ENCODE measurements at places on chromosomes 2 and 18. TPM values are rescaled to one million over a fixed set of nuclear protein-coding genes. Genes with fewer than 3 reads are reported as not detected.
A peak's percentile ranks its signal among the peaks of the same experiment; 100 is the strongest.

DNA sequence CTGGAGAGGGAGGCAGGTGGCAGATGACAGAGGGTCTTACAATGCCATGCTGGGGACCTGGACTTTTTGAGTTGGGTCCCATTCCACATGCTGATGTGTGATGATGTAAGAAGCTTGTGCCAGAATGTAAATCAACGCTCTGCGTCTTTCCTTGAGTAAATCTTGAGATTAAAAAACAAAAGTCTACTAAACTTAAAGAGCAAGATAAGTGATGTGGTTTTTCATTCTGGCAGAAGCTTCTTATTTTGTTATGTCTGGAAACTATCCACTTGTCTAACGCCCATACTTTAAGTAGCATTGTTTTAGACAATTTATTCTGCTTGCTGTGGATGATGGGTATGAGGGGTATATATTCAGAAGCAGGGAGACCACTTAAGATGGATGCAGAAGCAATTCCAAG lies 94.5 kb downstream of the KCNS3 start:
- H3K4me3 ChIP-seq: no peak overlapping the region
- H3K36me3 ChIP-seq: no peaks in the 10 kb centered on the region
- no peaks in the 10 kb centered on the region for H3K4me1 ChIP-seq
- H3K27ac ChIP-seq: no peak overlapping the region

- no peak overlapping the region for H3K27ac ChIP-seq
- no peak for DNase-seq
- H3K4me1 ChIP-seq: no peaks in the 10 kb centered on the region
- no peaks in the 10 kb centered on the region for H3K36me3 ChIP-seq
- H3K4me3 ChIP-seq: no peak overlapping the region
Measured at GRCh38 chr2:187900021-187900420, 345.8 kb upstream of the TFPI start.

GRCh38 chr18:44246001-44246400 lies 434.7 kb upstream of the SETBP1 start:
- no peak overlapping the region for H3K4me3 ChIP-seq
- H3K27me3 ChIP-seq: no peaks in the 10 kb centered on the region
- H3K36me3 ChIP-seq: no peaks in the 10 kb centered on the region
- H3K27ac ChIP-seq: no peak overlapping the region

- DNase-seq: no peak
- peaks cover 22% of the 10 kb centered on the region for H3K36me3 ChIP-seq
- H3K4me3 ChIP-seq: peak overlapping the region; percentile 80
- peaks cover 60% of the 10 kb centered on the region for H3K4me1 ChIP-seq
Measured at GRCh38 chr2:233355916-233356315, 1.6 kb downstream of the DGKD start.

DNA sequence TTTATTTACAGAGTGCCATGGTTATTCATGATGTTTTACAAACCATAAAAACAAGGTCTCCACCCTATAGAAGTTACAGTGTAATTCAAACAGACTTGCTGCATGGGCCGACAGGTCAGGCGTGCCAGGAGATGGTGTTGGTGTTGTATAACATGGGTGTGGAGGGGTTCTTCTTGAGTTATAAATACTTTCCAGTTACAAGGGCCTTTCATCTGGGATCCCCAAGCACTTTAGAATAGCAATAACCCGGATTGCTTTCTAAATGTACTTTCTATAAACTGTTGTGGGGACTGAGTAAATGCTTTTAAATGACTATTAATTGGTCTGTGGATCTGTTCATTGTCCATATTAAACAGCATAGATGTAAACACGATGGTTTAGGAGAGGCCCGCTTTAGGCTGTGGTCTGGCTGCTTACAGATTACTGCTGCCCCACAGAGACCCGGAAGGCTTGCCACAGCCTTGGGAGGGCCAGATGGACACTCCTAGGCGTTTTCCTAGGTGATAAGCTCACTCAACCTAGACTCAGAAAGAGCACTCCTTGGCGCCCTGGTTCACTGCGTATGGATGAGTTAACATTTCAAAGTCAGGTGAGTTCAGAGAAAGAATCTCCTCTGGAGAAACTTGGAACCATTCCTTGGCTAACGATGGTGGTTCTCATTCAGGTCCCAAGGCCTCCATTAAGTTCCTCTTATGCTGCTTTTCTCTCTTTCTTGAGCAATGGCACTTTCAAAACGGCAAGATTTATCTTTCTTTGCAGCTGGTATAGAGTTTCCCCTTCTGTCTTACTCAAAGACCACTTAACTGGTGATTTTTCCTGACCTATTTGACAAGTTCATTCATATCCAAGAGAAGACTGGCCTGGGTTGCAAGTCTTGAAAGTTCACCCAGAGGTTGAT lies 3.6 kb upstream of the KIAA2012 start:
- no peaks in the 10 kb centered on the region for H3K4me1 ChIP-seq

GRCh38 chr2:109031476-109032228 lies 42.6 kb upstream of the EDAR start:
- H3K27me3 ChIP-seq: no peaks in the 10 kb centered on the region
- H3K36me3 ChIP-seq: peaks cover 4% of the 10 kb centered on the region
- peak overlapping the region; percentile 91 for H3K27ac ChIP-seq
- H3K4me1 ChIP-seq: peaks cover 65% of the 10 kb centered on the region
- DNase-seq: peak; percentile 85
- peak overlapping the region; percentile 81 for H3K4me3 ChIP-seq

- H3K27me3 ChIP-seq: no peaks in the 10 kb centered on the region
- H3K4me3 ChIP-seq: no peak overlapping the region
- H3K27ac ChIP-seq: no peak overlapping the region
- H3K36me3 ChIP-seq: no peaks in the 10 kb centered on the region
Measured at GRCh38 chr2:85907671-85908157, 18.9 kb upstream of the ST3GAL5 start.

DNA sequence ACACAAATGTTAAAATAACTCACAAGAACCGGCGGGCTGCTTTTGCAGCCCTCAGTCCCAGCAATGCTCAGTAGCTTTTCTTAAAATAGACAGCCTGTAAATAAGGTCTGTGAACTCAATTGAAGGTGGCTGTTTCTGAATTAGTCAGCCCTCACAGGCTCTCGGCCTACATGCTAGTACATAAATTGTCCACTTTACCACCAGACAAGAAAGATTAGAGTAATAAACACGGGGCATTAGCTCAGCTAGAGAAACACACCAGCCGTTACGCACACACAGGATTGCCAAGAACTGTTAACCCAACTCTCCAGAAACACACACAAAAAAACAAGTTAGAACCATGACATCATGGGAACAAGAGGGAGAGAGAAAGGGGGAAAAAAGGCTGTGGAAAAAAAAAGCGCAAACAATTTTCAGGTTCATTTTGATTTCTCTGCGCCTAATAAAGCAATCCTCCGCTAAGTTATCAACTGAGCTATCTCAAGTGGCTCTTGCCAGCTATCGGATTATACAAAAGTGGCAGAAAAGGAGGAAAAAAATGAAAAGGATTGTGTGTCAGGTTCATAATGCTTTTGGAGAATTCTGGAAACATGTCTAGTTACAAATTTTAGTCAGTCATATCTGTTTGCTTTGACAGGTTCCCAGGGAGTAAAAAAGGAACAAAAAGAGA lies 89.1 kb downstream of the ZEB2 start:
- H3K27me3 ChIP-seq: peaks cover 5% of the 10 kb centered on the region
- no peak overlapping the region for H3K4me3 ChIP-seq
- DNase-seq: no peak
- H3K27ac ChIP-seq: no peak overlapping the region

- H3K36me3 ChIP-seq: no peaks in the 10 kb centered on the region
- peaks cover 7% of the 10 kb centered on the region for H3K27me3 ChIP-seq
- no peak overlapping the region for H3K27ac ChIP-seq
Measured at GRCh38 chr2:103292573-103292972, 530.7 kb downstream of the TMEM182 start.

DNA sequence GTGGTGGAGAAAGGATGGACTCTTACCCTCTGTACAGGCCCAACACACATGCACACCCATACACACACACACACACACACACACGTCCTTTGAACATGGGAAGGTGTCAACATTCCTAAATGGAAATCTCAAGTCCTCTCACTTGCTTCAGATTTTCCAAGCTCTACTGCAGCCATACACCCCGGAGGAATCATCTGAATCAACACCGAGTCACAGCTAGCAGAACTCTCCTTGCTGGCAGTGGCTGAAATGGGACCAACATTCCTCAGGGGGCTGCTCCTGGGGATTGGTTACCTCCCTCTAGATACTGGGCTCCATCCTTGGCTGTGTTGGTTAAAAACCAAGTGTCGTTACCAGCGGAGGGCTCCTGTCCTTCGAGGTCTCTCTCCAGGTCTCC lies 112.7 kb downstream of the BCL11A start:
- no peak overlapping the region for H3K4me3 ChIP-seq
- H3K36me3 ChIP-seq: no peaks in the 10 kb centered on the region
- H3K27me3 ChIP-seq: peaks cover 2% of the 10 kb centered on the region

Gene KLHL30
- not detected for total RNA-seq

Gene DSG2
- 0.49 TPM for total RNA-seq

Gene DARS1
- total RNA-seq: 161 TPM

Gene SLC5A7
- not detected for total RNA-seq

Gene CCDC150
- total RNA-seq: 10.1 TPM

Gene PROM2
- 0.89 TPM for total RNA-seq

Gene NEB
- total RNA-seq: 0.14 TPM

Gene SETBP1
- 0.74 TPM for total RNA-seq

Measured in activated naive CD4-positive, alpha-beta T cell treated with anti-CD3 and anti-CD28 coated beads for 36 hours (primary cell).